ENCODE measurements at places on chromosomes 12 and 14.

GRCh38 chr14:43539210-43539609 lies 967.9 kb downstream of the FSCB start:
- DNase-seq: peak; percentile 46

GRCh38 chr12:32612658-32613614 lies 66.2 kb upstream of the DNM1L start:
- DNase-seq: peak; percentile 7

DNA sequence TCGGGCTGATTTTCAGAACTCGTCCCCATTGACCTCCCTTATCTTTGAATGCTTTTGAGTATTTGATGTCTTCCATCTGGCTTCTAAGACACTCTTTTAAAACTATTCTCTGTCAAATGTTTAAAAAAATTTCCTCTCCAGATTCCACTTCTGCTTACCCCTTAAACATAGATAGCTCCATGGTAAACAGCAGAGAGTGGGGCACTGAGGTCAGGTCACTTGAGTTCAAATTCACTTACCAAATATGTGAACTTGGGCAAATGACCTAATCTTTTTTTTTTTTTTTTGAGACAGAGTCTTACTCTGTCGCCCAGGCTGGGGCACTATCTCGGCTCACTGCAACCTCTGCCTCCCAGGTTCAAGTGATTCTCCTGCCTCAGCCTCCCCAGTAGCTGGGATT lies 126.8 kb upstream of the CPSF6 start:
- DNase-seq: no peak

- no peak for DNase-seq
Measured at GRCh38 chr14:90548455-90548854, 151.6 kb downstream of the CALM1 start.

DNA sequence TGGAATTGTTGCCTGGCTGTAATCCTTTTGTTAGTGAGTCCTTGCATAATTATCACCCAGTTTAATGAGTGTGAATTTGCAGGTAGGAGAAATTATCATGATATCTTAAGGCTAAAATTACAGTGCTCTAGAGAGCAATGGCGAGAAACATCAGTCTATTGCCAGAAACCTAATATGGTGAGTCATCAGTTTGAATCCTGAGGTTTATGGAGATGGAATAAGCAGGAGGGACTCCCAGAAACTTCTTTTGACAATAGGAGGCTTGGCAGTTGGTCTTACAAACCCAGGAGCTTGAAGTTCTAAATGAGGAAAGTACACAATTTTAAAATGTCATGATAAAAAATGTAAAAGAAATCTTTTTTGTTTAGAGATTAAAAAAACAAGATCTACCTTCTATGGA lies 31.5 kb upstream of the CRADD start:
- DNase-seq: peak; percentile 33

DNA sequence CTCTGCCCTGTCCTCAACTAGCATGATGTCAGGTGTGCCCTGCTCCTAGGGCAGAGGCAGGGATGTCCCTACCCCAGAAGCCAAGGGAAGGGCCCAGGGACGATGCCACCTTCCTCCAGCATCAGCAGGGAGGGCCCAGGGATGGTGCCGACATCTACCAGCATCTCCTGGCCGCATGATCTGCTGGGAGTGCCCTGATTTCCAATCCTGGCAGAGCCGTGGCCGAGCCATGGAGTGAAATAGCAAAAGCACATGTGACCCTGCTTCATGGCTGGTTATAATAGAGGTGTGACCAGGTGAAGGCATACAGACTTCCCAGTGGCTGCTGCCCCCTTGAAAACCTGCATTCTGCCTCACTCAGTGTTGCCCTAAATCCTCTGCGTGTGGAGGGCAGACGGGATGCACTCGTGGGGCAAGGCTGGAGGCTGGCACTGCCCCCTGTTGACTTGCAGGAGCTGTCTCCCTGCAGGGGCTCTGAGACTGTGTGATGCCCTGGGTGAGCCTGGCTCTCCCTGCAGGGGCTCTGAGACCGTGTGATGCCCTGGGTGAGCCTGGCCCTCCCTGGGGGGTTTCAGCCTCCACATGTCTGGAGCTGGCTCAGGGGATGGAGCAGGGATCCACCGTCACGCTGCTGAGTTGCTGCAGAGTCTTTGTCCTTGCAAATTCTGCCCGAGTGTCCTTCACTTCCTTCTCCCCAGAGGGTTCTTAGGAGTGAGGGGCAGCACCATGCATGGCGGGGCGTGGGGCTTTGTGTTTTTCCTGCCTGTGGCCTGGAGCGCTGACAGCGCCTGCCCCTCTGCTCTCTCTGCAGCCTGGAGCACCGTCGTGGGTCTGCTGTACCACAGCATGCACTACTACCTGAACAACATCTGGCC lies 51.7 kb downstream of the ADGRD1 start:
- DNase-seq: no peak

DNA sequence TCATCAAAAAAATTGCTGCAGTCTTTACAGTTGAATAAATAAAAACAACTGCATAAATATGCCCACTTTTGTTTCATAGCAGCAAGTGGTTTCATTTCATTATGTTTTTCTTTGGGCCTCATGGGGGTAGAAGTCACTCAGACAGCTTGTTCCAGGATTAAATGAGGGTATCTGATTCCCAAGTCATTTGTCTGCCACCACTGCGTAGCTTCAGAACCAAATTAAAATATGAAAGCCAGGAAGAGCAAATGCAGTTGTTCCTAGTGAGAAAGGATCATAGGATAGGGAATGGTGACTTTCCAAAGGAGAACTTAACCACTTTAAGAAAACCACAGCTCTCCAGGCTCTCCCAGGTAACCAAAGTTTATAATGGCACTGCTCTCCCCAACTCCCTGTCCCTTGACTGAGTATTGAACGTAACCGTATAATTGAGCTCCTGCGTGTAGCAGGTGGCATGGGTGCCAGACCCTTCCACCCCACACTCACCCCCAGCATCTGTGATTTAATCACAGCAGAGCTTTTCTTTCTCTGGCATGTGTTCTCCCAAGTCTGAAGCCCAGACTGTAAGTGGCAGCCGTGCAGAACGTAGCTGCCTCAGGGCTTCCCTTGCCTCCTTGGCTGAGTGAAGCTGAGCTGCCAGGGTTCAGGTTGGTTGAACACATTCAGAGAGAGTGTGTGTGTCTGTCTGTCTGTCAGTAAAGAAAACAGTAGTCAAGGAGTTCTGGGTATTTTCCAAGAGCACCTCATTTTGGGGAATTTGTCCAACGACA lies 11.3 kb upstream of the KCNH3 start:
- no peak for DNase-seq

- DNase-seq: no peak
Measured at GRCh38 chr14:70436867-70437266, 15.1 kb upstream of the ADAM21 start.

DNA sequence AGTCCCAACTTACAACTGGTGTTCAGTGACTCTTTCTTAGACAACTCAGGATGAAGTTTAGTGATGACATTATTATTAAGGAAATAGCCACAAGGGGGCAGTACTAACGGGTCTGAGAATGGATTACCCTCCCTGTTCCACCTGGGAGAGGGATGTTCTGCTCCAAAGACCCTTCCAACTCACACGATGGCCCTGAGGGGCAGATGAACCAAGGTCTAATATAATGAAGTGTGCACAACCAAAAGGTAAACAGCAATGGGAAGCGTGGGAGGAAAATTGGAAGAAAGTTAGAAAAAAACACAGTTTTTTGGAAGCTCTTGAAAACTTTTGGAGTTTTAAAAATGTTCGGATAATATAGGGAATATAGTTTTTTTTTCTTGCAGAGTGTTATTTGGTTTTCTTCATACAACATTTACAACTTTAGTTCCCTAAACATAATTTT lies 24.0 kb downstream of the FGF6 start:
- peak; percentile 50 for DNase-seq

DNA sequence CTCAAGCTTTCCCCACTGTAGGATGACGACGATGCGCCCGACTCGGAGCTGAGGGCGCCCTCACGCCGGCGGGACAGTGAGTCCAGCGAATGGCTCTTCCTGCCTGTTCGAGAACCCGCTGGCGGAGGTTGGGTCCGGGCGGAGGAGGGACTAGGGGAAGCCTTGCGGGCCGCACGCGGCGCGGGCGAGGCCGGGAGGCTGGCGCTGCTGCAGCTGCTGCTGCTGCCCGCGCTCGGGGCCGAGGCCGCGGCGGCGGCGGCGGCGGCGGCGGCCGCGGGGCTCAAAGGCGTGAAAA lies 1.9 kb downstream of the CCDC177 start:
- no peak for DNase-seq

DNA sequence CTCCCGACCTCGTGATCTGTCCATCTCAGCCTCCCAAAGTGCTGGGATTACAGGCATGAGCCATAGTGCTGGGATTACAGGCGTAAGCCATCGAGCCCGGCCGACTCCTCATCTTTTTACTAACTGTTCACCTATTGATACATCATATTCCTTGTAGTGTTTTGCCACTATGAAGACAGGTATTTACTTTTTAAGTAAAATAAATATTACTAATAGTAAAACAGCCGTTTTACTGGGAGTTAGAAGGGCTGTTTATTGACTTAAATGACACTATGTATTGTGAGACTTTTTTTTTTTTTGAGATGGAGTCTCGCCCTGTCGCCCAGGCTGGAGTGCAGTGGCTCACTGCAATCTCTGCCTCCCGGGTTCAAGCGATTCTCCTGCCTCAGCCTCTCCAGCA lies 51.5 kb downstream of the DIP2B start:
- no peak for DNase-seq

DNA sequence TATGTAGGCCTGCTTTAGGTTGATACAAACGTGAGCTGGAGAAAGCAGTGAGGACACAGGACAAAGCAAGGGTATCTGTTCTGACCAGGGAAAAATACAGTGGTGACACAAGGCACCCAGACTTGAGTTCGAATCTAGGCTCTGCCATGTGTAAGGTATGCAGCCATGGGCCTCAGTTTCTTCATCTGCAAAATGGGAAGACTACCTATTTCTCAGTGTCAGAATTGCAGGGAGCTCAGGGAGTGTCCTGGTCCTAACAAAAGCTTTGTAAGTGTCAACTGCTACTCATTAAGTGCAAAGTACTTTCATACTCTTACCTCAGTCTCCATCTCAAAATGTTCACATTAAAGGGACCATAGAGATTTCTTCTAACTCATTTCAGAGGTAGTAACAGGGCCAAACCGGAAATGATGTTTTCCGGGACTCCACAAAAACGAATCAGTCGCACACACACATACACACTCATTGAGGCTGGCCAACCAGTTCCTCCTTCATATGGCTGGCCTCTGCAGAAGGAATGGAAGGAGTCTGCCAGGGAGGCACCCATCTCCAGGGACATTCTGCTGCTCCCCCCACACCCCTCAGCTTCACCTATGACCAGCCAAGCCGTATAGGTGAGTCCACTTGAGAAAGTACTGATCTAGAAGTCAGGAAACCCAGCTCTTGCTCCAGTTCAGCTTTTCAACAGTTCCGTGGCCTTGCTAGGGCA lies 7.8 kb downstream of the CTDSP2 start:
- DNase-seq: peak; percentile 68

DNA sequence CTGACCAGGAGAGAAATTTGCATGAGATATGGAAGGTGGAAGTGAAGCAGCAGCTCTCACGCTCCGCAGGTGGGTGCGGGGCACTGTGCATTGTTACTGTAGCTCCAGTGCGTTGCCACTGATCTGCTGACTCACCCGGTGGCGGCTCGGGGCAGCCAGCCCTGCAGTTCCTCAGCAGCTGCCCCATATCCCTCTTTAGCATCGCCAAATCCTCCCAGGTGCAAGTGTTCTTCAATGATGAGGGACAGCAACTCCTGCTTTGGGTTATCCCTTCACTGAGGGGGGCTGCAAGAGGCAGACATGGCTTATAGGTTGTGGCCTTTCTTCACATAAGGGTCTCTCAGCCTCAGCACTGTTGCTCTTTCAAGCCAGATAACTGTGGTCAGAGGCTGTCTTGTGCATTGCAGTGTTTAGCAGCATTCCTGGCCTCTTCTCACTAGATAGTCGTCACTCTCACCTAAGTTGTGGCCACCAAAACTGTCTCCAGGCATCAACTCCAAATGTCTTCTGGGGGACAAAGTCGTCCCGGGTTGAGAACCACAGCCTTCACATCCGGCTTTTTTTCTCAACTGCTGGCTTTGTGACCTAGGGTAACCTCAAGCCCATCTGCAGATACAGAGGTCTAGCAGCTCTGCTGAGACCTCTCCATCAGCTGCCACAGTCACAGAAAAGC lies 180.8 kb downstream of the EFCAB11 start:
- peak; percentile 31 for DNase-seq

DNA sequence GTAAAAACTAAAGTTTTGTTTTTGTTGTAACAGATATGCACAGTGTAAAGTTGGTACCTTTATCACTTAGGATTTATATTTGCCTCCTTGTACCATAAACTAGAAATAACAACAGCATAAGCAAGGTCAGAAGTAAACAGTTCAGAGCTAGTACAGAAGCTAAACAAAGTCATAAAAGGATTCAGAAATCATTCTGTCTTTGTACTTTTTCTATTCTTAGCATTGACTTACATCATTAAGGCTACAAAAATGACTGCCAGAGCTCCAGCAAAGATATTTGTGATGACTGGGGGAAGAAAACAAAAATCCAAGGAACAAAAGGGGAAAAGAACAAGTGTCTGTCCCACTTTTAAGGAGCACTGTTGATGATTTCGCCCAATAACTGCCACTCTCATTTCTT lies 347.2 kb downstream of the CCDC91 start:
- DNase-seq: no peak

DNA sequence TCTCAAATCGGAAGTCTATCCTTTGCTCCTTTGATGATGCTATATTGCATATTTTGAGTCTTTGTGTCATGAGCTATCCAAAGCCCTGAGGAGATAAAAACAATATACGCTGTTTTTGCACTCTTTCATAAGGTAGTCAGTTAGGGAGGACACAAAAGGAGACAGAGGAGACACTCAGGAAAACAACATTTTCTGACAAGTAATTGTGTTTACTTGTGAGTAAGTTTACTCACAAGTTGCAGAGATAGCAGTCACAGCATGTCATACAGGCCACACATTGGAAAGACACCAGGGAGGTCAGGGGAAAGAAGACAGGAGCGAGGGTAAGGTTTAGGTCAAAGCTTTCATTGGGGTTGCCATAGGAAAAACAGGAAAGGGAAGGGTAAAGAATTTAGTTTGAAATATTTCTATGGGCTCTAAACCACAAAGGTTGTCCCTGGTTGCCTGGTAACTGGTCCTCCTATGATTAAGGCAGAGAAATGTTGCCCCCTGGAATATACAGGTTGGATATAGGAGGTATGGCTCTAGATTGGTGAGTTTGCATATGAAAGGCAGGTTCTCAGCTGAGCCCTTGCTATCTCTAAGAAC lies 7.4 kb upstream of the GABARAPL1 start:
- DNase-seq: no peak

DNA sequence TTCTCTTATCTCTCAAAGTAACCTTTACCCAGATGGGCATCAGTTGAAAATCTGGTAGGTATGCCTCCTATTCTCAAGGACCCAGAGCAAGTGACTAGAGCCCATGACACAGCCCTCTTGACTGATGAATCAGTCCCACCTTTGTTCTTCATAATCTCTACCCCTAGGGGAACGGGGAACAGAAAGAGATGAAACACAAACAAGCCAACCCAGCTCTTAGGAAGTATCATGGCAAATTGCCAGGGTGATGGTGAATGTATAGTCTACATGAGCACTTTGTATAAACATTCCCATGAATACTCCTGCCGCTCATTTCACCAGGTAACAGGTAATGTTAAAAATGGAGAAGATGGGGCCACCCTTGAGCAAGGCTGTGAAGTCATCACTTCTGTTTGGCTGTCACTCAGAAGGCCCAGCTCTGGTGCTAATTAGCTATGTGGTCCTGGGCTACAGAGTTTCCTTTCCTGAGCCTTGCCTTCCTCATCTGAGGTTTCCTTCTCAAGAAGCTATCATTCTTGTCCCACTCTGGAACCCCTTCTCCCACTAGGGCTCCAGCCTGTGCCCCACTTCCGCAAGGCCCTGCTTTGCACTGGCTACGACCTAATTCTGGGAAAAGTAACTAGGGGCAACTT lies 161.7 kb downstream of the ANO2 start:
- no peak for DNase-seq

GRCh38 chr12:65634061-65634460 lies 190.2 kb upstream of the HMGA2 start:
- DNase-seq: no peak

All from cardiac fibroblast (primary cell).